Activated CD4-positive, alpha-beta T cell treated with anti-CD3 and anti-CD28 coated beads, Interleukin-2, amount 10 ng/mL, durations not matched to agents 7 days and 5 days (primary cell): ENCODE measurements at places on chromosomes 2 and 18. TPM values are rescaled to one million over a fixed set of nuclear protein-coding genes. Genes with fewer than 3 reads are reported as not detected.

The ADAM23 gene
- 0.75 TPM for total RNA-seq

The ALPP gene
- total RNA-seq: not detected

The KIAA2012 gene
- total RNA-seq: not detected

The RUFY4 gene
- 2.7 TPM for total RNA-seq

The ZNF804A gene
- not detected for total RNA-seq

The TMEM247 gene
- total RNA-seq: not detected

The CIB4 gene
- not detected for total RNA-seq

The SERPINB11 gene
- not detected for total RNA-seq

The ALLC gene
- not detected for total RNA-seq

The TRAPPC12 gene
- 88.0 TPM for total RNA-seq

The ILKAP gene
- total RNA-seq: 63.2 TPM

The RBMS1 gene
- total RNA-seq: 84.4 TPM

The FAHD2A gene
- total RNA-seq: 35.9 TPM

The VAMP5 gene
- total RNA-seq: 61.5 TPM

The LYPD1 gene
- not detected for total RNA-seq

The L3MBTL4 gene
- 0.33 TPM for total RNA-seq

The DSC3 gene
- total RNA-seq: not detected

The RNF181 gene
- 106 TPM for total RNA-seq

The CTAGE1 gene
- total RNA-seq: not detected

The TUBA4B gene
- total RNA-seq: not detected

The SERPINB13 gene
- not detected for total RNA-seq

The RNF125 gene
- total RNA-seq: 36.0 TPM
